ENCODE measurements at places on chromosomes 2 and 18. TPM values are rescaled to one million over a fixed set of nuclear protein-coding genes. Genes with fewer than 3 reads are reported as not detected.

DNA sequence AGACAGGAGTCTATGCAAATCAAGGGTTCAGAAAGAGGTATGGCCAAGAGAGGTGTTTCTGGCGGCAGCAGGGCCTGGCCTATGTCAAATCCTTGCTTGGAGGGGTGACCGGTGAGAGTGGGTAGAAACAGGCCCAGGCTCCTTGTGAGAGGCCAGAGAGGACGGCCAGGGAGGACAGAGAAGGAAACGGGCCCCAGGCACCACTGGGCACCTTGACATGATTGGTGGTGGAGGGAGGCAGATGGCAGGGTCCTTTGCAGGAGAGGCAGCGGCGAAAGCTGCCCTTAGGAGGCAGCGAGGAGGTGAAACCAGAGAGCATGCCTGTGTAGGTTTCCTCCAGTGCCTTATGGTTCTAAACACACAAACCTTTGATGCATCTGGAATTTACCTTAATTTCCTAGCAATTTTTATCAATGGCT, 6.2 kb downstream of the RAMP1 start:
- H3K4me3 ChIP-seq = peak overlapping the region; percentile 58
- peaks cover 82% of the 10 kb centered on the region for H3K4me1 ChIP-seq
- H3K27ac ChIP-seq = peak overlapping the region; percentile 96
- peak; percentile 64 for DNase-seq

BABAM2 gene
- 57.4 TPM for total RNA-seq

- H3K27me3 ChIP-seq = no peaks in the 10 kb centered on the region
- H3K36me3 ChIP-seq = no peaks in the 10 kb centered on the region
- H3K4me1 ChIP-seq = peaks cover 23% of the 10 kb centered on the region
Observed at GRCh38 chr2:207478572-207478971, 51.2 kb upstream of the CREB1 start.

GRCh38 chr2:8659735-8660492, 21.9 kb upstream of the ID2 start:
- no peak overlapping the region for H3K27ac ChIP-seq
- no peaks in the 10 kb centered on the region for H3K36me3 ChIP-seq
- DNase-seq = no peak
- H3K4me1 ChIP-seq = peaks cover 15% of the 10 kb centered on the region

DNA sequence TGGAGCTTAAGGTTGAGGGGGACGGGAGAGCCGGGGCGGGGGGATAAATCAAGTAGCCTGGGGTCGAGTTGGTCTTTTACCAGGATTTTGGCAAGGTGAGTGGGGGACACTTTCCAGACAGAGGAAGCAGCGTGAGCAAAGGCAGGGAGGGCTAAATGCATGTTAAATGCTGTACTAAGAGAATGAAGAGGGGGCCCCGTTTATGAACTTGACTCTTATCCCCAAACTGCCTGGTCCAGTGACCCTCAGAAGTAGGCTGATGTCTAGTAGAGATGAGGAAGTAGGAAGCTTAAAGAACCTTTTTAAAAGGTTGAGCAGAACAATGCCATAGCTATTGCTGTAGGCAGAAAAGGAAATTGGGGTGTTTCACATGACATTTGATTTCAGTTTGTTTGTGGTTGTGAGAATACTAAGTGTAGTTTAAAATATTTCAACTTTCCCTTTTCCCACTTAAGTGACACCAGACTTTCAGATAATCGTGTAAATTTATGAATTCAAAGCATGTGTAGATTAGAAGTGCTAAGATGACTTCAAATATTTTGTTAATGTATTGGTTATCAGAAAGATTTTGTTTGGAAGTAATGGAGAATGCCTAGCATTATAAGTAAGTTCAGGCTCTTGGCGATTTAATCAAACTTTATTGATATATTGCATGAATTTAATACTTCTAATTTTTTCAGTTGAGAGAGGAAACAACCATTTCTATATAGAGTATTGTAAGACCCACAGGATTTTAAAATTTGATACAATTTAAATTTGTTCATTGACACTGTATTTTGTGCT, 1.8 kb downstream of the REL start:
- H3K4me3 ChIP-seq = peak overlapping the region; percentile 89
- no peaks in the 10 kb centered on the region for H3K27me3 ChIP-seq
- H3K27ac ChIP-seq = peak overlapping the region; percentile 93
- H3K4me1 ChIP-seq = peaks cover 23% of the 10 kb centered on the region

TTC39C gene
- 11.2 TPM for total RNA-seq

GRCh38 chr18:59631583-59632181, 65.5 kb downstream of the CCBE1 start:
- DNase-seq = no peak
- H3K27ac ChIP-seq = peak overlapping the region; percentile 52
- peaks cover 2% of the 10 kb centered on the region for H3K36me3 ChIP-seq
- H3K4me1 ChIP-seq = peaks cover 58% of the 10 kb centered on the region
- H3K27me3 ChIP-seq = no peaks in the 10 kb centered on the region

DNA sequence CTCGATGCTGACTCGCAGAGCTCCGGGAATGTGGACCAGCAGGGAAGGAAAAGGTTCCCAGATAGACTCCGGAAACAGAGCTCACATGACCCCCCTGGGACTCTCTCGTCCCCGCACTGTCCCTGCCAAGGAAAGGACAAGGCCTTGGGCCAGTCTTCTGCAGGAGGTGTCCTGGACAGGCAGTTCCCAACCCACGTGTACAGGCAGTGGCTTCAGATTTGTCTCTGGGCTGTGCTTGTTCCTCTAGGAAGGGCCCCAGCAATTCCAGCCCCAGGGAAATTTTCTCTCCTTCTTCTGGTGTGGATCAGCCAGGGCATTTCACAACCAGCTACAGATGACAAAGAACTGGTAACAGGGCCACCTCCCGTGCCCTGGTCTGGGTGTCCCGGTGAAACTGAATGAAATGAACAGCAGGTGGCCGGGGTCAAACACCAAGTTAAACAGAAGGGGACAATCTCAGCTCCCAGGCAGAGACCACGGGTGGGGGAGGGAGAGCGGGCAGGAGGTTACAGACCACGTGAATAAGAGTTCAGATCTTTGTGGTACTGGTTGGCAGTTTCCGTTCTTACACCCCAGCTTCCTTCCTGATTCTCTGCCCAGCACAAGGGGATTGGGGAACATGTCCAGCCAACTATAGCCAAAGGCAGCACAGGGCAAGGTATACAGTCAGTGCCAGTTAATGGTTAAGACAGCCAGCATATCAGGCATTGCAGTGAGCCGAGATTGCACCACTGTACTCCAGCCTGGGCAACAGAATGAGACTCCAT, 52.2 kb upstream of the CAB39 start:
- no peaks in the 10 kb centered on the region for H3K4me1 ChIP-seq
- no peak for DNase-seq
- H3K27me3 ChIP-seq = no peaks in the 10 kb centered on the region
- H3K36me3 ChIP-seq = no peaks in the 10 kb centered on the region
- H3K27ac ChIP-seq = no peak overlapping the region

GRCh38 chr18:63192126-63192884, 127.3 kb downstream of the BCL2 start:
- no peaks in the 10 kb centered on the region for H3K36me3 ChIP-seq
- DNase-seq = no peak
- no peaks in the 10 kb centered on the region for H3K27me3 ChIP-seq
- H3K27ac ChIP-seq = no peak overlapping the region

GRCh38 chr18:7728297-7728696, 161.2 kb downstream of the PTPRM start:
- H3K36me3 ChIP-seq = no peaks in the 10 kb centered on the region
- H3K27me3 ChIP-seq = no peaks in the 10 kb centered on the region
- H3K4me3 ChIP-seq = no peak overlapping the region
- no peak overlapping the region for H3K27ac ChIP-seq
- H3K4me1 ChIP-seq = peaks cover 8% of the 10 kb centered on the region

QPCT gene
- not detected for total RNA-seq

- peaks cover 4% of the 10 kb centered on the region for H3K36me3 ChIP-seq
- H3K27ac ChIP-seq = no peak overlapping the region
- H3K27me3 ChIP-seq = no peaks in the 10 kb centered on the region
- H3K4me3 ChIP-seq = no peak overlapping the region
Observed at GRCh38 chr18:55353391-55353790, 234.6 kb downstream of the TCF4 start.

GRCh38 chr2:84749442-84749841, 131.4 kb downstream of the TRABD2A start:
- no peak overlapping the region for H3K27ac ChIP-seq
- no peak for DNase-seq
- no peaks in the 10 kb centered on the region for H3K4me1 ChIP-seq
- H3K36me3 ChIP-seq = no peaks in the 10 kb centered on the region
- no peak overlapping the region for H3K4me3 ChIP-seq

DNA sequence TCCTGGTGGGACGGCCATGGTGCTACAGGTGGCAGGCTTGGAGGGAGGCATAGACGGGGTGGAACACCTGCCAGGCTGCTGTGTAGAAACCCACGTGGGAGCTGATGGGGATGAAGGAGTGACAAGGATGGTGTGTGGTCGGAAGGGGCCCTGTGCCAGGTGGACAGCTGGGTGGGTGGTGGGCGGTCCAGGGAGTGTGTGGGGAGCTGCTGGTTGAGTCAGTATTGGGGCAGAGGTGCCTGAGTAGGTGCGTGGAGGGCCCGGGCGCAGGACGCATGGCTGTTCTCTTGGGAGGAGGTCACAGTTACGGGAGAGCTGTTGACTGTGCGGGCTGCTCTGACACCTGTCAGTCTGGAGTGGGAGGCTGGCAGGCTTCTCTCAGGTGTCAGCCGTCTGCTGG, 12.6 kb upstream of the D2HGDH start:
- peaks cover 24% of the 10 kb centered on the region for H3K36me3 ChIP-seq
- no peaks in the 10 kb centered on the region for H3K27me3 ChIP-seq
- no peak for DNase-seq
- H3K27ac ChIP-seq = no peak overlapping the region
- no peak overlapping the region for H3K4me3 ChIP-seq
- no peaks in the 10 kb centered on the region for H3K4me1 ChIP-seq

GRCh38 chr2:210475706-210476105, 853 bp downstream of the LANCL1 start:
- H3K27ac ChIP-seq = no peak overlapping the region
- H3K4me3 ChIP-seq = peak overlapping the region; percentile 64
- H3K27me3 ChIP-seq = no peaks in the 10 kb centered on the region
- H3K4me1 ChIP-seq = peaks cover 29% of the 10 kb centered on the region
- peaks cover 14% of the 10 kb centered on the region for H3K36me3 ChIP-seq

IRS1 gene
- 20.0 TPM for total RNA-seq

DNA sequence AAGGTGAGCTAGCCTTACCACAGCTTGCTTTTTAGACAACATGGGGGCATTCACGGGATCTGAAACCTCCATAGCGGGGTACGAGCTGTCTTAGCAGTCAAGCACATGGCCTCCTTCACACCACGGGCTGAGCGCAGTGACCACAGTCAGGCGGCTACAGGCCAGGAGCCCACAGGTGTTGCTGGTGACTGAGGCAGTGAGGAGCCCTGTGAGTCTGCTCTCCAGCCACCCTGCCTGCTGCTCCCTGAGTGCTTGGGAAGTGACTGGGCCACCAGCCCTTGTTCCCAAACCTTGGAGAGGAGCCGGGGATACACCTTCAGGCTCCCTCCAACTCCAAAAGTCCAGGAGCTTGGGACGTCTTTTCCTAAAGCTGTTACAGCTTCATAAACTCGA, 418.1 kb upstream of the MYT1L start:
- no peaks in the 10 kb centered on the region for H3K36me3 ChIP-seq
- no peaks in the 10 kb centered on the region for H3K27me3 ChIP-seq
- no peak overlapping the region for H3K27ac ChIP-seq

DNA sequence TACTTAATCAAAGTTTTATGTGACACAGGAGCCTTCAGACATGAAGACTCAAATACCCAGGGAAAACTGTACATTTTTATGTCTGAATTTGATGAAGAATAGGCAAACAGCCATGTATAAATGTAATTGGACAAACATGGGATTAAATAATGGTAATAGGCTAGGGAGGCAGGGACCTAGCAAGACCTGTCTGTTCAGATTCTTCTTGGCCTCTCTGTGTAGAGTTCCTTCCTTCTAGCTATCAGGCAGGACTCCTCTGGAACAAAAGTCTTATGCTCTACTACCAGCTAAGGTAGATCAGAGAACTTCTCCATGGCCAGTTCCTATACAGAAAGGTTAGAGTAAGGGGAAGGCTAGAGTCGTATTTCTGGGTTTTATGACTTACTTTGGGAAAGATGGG, 9.5 kb upstream of the PARD3B start:
- no peak overlapping the region for H3K4me3 ChIP-seq
- no peaks in the 10 kb centered on the region for H3K36me3 ChIP-seq

MAPK4 gene
- not detected for total RNA-seq

GRCh38 chr2:17958466-17959092, 80.1 kb downstream of the KCNS3 start:
- no peaks in the 10 kb centered on the region for H3K27me3 ChIP-seq
- no peak overlapping the region for H3K4me3 ChIP-seq
- no peaks in the 10 kb centered on the region for H3K36me3 ChIP-seq
- H3K4me1 ChIP-seq = no peaks in the 10 kb centered on the region

GRCh38 chr2:10911291-10912075, at the start of gene KCNF1:
Gene KCNF1, plus strand, starts transcription at chr2:10911934. Its CDS starts 493 bp downstream, at chr2:10912427.
- H3K27me3 ChIP-seq = peaks cover 29% of the 10 kb centered on the region
- peak; percentile 86 for DNase-seq
- H3K4me1 ChIP-seq = peaks cover 3% of the 10 kb centered on the region
- peak within 1 kb of the TSS; percentile 58 for H3K4me3 ChIP-seq
- no peak within 1 kb of the TSS for H3K27ac ChIP-seq
- no peaks in the 10 kb centered on the region for H3K36me3 ChIP-seq

GRCh38 chr2:112027767-112028166, 27.3 kb upstream of the TMEM87B start:
- H3K36me3 ChIP-seq = no peaks in the 10 kb centered on the region
- H3K4me1 ChIP-seq = peaks cover 15% of the 10 kb centered on the region
- peaks cover 12% of the 10 kb centered on the region for H3K27me3 ChIP-seq

GRCh38 chr18:60895181-60895580, 438.0 kb upstream of the CDH20 start:
- H3K36me3 ChIP-seq = no peaks in the 10 kb centered on the region
- DNase-seq = no peak
- peaks cover 12% of the 10 kb centered on the region for H3K27me3 ChIP-seq
- peaks cover 7% of the 10 kb centered on the region for H3K4me1 ChIP-seq
- H3K27ac ChIP-seq = no peak overlapping the region

DNA sequence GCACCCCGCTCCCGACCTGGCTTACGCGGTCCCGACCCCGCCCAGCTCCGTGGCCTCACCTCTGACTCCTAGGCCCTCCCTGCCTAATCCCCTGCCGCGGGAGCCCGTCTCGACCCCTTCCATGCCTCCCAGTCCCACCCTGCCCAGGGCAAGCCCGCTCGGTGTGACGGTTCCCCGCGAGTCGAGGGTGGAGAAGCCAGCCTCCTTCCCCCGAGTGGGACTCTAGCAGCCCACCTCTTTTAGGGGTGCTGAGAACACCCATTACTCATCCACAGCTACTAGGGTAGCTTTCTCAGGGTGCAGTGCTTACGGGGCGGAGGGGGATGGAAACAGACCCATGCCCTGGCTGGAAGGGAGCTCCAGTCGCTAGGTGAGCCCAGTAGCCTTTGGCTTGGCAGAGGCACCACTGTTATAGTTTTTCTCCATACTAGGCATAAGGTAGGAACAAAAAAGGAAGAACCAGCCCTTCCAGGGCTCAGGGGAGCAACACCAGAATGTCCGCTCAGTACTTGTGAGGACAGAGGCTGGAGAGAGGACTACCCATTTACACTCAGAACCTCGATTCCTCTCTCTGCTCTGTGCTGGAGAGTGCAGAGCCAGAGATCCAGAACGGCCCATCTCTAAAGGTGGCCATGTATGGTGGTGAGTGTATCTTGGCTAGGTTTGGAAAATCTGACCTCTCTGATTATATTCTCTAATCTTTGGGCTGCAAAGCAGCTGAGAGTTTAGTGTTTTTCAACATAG, 606 bp downstream of the AGBL5 start:
- peaks cover 18% of the 10 kb centered on the region for H3K36me3 ChIP-seq
- peak; percentile 86 for DNase-seq
- peak overlapping the region; percentile 87 for H3K4me3 ChIP-seq

RNF144A gene
- 9.6 TPM for total RNA-seq

KCNF1 gene
- not detected for total RNA-seq

GRCh38 chr2:62297624-62298010, 101.7 kb downstream of the B3GNT2 start:
- no peak for DNase-seq
- H3K4me1 ChIP-seq = peaks cover 6% of the 10 kb centered on the region
- no peak overlapping the region for H3K4me3 ChIP-seq
- H3K27me3 ChIP-seq = peaks cover 7% of the 10 kb centered on the region

Data from osteocyte (in vitro differentiated cells).